ENCODE measurements at places on chromosomes 2 and 18. TPM values are rescaled to one million over a fixed set of nuclear protein-coding genes. Genes with fewer than 3 reads are reported as not detected.

The SLC38A11 gene
- total RNA-seq: 2.9 TPM

The CDH7 gene
- not detected for total RNA-seq

GRCh38 chr2:226474131-226474530 is 325.5 kb downstream of the IRS1 start:
- peaks cover 27% of the 10 kb centered on the region for H3K36me3 ChIP-seq
- H3K27me3 ChIP-seq: no peaks in the 10 kb centered on the region
- no peak for DNase-seq
- peak overlapping the region; percentile 0 for H3K27ac ChIP-seq

DNA sequence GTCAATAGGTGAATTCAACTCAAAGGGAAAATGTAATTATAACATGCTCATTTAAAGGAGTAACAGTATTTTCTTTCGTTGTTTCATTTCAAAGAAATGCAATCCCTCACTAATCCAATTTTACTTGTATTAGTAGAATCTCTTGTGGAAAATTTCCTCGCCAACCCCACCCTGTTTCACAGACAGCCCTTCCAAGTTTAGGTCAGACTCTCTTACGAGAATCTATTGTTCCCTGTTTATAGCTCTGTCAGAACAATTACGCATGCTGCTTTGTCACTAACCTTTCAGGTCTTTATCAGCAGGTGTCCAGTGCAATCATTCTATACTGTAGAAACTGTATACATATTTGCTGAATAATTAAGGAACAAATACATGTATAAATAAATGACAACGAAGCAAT is 657.8 kb upstream of the LINC00305 start:
- H3K27ac ChIP-seq: no peak overlapping the region
- no peaks in the 10 kb centered on the region for H3K4me1 ChIP-seq
- H3K4me3 ChIP-seq: no peak overlapping the region

- H3K27me3 ChIP-seq: peaks cover 2% of the 10 kb centered on the region
- no peak overlapping the region for H3K4me3 ChIP-seq
- DNase-seq: no peak
- H3K27ac ChIP-seq: no peak overlapping the region
- no peaks in the 10 kb centered on the region for H3K4me1 ChIP-seq
- H3K36me3 ChIP-seq: no peaks in the 10 kb centered on the region
These were observed 98.4 kb downstream of the GPR39 start for GRCh38 chr2:132515010-132515409.

DNA sequence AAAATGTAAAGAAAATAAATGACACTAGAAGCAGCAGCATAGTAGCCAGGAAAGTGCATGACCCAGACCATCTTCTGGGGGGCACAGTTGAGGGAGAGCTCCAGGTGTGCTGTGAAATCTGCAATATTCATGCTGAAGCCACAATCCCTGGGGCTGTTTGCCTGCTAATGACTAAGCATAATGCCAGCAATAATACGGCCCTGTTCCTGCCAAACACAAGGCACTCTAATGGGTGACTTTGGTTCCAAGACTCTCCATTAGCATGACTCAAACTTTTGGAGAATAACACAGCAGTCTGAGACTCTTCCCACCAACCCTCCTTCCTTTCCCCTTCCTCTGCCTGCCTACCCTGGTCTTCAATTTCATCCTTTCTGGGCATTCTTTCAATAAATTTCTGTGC is 77.9 kb upstream of the DOCK10 start:
- peak overlapping the region; percentile 64 for H3K27ac ChIP-seq
- H3K4me1 ChIP-seq: peaks cover 61% of the 10 kb centered on the region
- no peak overlapping the region for H3K4me3 ChIP-seq
- H3K36me3 ChIP-seq: peaks cover 8% of the 10 kb centered on the region

All from HFFc6 (cell line).